ENCODE measurements at places on chromosomes 3 and 15.

DNA sequence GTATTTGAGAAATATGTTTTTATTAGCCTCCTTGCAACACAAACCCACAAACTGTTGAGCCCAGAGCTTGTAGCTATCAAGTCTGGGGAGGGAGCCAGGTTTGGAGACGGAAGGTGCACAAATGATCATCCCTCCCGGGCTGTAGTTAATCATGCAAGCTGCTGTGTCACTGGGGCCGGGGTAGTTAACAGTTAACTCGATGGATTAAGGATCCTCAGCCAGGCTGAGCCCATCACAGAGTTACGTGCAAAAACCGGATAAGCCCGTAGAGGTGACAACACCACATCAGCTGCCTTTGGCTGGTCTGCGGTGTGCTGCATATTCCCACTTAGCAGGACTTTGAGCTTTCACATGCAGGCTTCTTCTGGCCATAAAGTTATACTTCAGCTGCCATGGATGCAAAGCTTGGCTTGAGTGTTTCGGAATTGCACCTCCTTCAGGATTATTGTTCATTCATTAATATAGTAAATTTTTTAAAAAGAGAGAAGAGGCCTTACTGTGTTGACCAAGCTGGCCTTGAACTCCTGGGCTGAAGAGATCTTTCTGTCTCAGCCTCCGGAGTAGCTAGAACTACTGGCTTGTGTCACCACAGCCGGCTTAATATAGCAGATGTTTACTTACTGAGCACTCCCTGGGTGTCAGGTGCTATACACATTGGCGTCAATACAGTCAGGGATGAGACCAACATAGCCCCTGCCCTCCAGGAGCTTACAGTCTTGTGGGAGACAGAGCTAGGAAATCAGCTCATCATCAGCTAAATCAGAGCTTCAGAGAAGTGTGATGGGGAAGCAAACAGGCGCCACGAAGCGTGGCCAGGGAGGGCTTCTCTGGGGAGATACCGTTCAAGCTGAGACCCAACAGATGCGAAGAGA is 226.8 kb upstream of the BHLHE40 start:
- no peak for DNase-seq

DNA sequence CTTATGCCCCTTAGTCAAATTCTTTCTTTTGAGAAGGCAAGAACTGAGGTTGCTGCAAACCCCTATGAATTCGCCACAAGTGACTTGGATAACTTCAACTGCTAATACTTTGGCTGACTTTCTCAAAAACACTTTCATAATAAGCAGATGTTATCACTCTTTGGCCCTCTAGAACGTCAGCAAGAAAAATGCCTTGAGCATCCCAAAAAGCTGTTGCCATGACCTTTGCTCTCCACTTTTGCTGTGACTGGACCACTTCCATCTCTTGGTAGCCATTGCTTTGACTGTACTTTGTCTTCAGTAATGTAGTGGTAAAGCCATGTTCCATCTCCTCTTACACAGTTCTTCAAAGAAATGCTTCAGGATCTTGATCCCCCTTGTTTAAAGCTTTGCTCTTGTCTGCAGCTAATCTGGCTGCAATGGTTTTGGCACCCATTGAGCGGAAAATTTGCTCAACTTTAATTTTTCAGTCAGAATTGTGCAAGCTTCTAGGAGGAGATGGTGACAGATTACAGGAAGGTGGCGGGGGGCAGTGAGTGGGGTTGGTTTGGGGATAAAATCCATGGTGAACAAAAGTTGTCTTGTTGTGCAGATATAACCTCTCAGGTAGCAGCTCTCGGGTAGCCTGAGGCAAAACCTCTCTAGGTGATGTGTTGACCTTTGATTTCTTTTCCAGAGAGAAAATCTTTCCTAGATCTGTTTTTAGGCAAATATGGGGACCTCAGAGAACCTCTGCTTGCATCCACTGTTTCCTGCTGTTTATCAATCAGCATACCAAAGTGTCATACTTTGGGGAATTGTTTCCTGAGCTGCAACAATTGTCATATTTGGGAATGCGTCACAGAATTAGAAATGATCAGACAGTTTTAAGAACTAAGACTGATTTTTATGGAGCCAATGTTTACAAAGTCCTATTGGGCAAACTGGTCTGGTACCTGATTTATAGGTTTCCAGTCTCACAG is 83.6 kb downstream of the CCR1 start:
- DNase-seq = no peak

DNA sequence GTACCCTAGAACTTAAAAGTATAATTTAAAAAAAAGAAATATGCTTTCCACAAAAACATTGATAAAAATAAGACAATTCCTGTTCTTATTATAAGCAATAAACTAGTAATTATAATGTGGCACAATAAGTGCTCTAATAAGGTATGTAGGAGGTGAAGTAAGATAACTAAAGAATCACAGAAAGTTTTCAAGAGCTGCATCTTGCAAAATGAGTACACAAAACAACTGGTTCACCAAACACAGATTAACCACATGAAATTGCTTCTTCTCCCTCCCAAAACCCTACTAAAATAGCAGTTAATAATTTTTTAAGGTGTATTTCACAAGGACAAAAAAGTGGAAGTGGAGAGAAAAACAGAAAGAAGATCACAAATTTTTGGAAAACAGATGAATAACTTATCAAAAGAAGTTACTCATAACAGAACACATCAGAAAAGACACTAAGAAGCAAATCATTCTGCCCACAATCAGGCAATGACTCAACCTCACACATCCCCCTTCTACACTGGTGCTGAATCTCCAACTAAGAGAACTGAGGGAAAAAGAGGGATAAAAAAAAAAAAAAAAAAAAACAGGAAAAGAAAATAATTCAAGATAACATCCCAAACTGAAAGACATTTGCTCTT is 64.2 kb downstream of the TBC1D5 start:
- DNase-seq = no peak

- DNase-seq = no peak
Measured at GRCh38 chr15:45529613-45530012, 7.1 kb upstream of the SLC30A4 start.

- DNase-seq = no peak
Measured at GRCh38 chr3:186570941-186571643, 572 bp downstream of the DNAJB11 start.

- DNase-seq = no peak
Measured at GRCh38 chr15:46343196-46343935, 708.5 kb downstream of the SQOR start.

DNA sequence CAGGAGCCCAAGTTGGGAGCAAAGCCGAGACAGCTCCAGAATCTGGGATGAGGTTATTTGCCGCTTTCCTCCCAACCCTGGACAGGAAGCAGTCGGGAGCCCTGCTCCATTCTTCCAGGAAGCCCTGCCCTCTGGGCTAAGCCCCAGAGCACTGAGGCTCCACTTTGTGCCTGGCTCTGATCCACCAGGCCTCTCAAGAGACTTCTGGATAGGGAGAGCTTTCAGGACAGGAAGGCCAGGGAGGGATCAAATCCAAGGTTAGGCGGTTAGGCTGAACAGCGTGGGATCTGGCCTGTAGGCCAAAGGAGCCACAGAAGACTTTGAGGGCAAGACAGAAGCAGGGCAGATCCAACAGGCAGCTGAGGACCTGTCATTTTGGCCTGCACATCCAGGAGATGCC is 835 bp downstream of the STOML1 start:
- DNase-seq = no peak

- DNase-seq = no peak
Measured at GRCh38 chr3:194250098-194251002, 100.8 kb downstream of the CPN2 start.

- DNase-seq = no peak
Measured at GRCh38 chr3:194814878-194815357, 129.2 kb downstream of the FAM43A start.

DNA sequence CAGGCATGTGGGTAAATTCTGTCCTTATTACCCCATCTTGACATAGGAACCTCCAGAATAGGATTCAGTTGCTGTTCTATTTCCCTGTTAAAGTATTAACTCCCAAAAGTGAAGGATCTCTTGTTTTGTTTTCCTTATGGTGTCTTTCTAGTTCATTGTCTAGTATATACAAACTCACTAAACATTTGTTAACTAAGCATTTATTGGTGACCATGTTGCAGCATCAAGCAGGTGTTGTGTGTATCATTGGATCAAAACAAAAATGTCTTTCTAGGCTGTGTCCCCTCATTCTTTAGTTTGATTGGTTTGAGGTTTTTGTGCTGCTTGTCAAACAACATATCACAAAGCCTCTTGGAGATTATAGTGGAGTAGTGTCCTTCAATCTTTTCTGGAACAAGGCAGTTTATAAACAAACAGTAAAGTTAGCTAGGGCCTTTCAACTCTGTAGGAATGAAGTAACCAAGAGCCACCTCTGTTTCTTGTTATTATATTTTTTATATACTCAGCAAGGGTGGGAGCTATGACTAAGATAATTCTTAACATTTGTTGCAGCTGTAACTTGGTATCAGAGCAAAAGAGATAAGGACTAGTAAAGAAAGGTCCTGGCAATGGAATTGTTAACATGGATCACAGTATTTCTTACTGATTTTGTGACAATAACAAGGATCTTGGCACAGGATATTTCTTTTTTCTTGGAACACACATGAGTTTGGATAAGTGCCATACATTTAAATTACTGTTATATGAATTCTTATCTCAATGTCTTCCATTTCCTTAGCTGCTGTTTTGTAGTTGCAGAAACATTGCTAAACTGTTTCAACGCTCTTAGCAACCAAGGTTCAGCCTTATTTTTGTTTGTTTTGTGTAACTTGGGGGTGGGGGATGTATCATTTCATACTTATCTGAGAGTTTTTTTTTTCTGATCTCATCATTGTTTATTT is 49.3 kb downstream of the TMOD3 start:
- no peak for DNase-seq

DNA sequence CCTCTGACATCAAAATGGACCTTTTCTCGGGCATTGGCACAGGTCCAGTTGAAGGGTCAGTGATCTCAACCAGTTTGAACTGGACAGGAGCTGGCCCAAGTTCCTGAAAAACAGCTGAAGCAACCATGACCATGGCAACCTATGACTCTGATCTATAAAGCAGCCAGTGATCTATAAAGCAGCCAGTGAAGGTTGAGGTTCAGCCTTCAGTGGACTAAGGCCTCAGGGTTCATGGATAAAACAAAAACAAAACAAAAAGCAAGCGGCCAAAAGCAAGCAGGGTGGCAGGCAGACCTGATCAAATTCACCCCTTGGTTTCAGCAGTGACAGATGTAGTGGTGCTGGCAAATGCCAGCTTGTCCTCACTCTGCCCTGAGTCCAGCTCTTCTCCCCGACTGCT is 10.0 kb upstream of the CHRNB4 start:
- DNase-seq = no peak

- DNase-seq = no peak
Measured at GRCh38 chr3:151402349-151402748, 17.8 kb upstream of the P2RY12 start.

- DNase-seq = no peak
Measured at GRCh38 chr3:55327131-55327920, 159.8 kb downstream of the WNT5A start.

- DNase-seq = no peak
Measured at GRCh38 chr3:100880072-100880471, 113.1 kb downstream of the ABI3BP start.

DNA sequence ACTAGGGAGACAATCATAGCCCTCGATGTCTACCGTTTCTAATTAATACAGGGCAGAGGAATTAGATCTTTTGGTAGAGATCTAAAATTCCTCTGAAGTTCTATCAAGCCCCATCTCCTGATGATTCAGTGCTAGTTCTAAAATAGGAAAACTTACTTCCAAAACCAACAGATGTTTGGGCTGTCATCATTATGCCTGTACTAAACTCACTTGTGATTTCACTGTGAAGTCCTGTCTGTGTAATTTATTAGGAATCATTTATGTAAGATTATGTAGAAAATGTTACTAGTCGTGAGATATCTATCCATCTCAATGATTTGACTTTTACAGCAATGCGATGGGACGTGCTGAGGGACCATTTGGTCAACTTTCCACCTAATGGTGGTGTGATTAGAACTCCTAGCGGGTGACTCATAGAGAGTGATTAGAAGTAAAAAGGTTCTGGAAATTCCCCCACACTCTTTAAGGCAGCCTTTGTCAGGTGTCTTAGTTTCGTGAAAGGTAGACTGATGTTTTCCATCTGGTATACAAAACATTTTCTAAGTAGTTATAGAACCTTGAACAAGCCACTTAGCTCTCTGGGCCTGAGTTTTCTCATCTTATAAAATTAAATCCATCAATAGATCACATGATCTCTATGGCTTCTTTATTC is 34.2 kb downstream of the LIPC start:
- no peak for DNase-seq

GRCh38 chr3:134378384-134378783 is 4.1 kb upstream of the AMOTL2 start:
- DNase-seq = no peak

- no peak for DNase-seq
Measured at GRCh38 chr15:60003243-60004008, 685 bp upstream of the FOXB1 start.

- no peak for DNase-seq
Measured at GRCh38 chr15:71575474-71576045, 234.8 kb upstream of the NR2E3 start.

- no peak for DNase-seq
Measured at GRCh38 chr3:49377483-49377882, 19.3 kb upstream of the GPX1 start.

- DNase-seq = no peak
Measured at GRCh38 chr15:98881526-98882520, 125.8 kb downstream of the PGPEP1L start.

GRCh38 chr3:195522254-195523023 is 20.7 kb downstream of the PPP1R2 start:
- peak; percentile 69 for DNase-seq

- no peak for DNase-seq
Measured at GRCh38 chr15:40706121-40706520, 11.1 kb downstream of the RAD51 start.

GRCh38 chr15:74403588-74403919 is 30.2 kb downstream of the SEMA7A start:
- no peak for DNase-seq

DNA sequence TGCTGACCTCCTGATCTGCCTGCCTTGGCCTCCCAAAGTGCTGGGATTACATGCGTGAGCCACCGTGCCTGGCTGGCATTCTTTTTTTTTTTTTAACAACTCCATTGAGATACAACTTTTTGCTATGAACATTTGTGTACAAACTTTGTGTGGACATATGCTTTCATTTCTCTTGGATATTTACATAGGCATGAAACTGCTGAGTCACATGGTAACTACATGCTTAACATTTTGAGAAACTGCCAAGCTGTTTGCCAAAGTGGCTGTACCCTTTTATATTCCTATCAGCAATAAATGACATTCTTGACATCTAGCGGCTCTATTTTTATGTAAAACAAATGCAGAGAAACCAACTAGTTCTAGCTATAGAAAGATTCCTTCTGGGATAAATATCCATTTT is 8.7 kb upstream of the YEATS2 start:
- DNase-seq = no peak

GRCh38 chr3:31670136-31670535 is 137.4 kb downstream of the STT3B start:
- DNase-seq = no peak

DNA sequence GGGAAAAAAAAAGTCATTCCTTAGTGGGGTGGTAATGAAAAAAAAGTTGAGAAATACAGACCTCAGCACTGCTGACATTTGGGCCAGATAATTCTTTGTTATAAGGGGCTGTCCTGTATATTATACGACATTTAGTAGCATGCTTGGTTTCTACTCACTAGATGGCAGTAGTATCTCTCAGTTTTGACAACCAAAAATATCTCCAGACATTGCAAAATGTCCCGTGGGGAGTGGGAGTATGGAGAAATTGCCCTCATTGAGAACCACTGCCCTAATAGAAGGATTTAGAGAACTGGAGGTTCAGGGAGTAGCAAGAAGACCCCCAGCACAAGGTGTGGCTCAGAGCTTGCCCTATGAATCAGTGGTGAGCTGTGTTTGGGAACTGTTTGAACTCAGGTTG is 28.6 kb upstream of the TEX264 start:
- DNase-seq = no peak

- DNase-seq = no peak
Measured at GRCh38 chr3:146590521-146590920, 14.6 kb downstream of the PLSCR5 start.

All from NCI-H2107 (cell line).